ENCODE measurements at places on chromosomes 7 and 10. TPM values are rescaled to one million over a fixed set of nuclear protein-coding genes. Genes with fewer than 3 reads are reported as not detected.

GRCh38 chr7:863106-863505 is 13.2 kb upstream of the GET4 start:
- DNase-seq, result no peak

- peak; percentile 59 for DNase-seq
Measured at GRCh38 chr10:121240556-121240955, 357.7 kb downstream of the FGFR2 start.

GRCh38 chr10:121511943-121512342 is 86.3 kb downstream of the FGFR2 start:
- no peak for DNase-seq

Gene PVRIG
- total RNA-seq, result 1.4 TPM

- no peak for DNase-seq
Measured at GRCh38 chr10:75793848-75794247, 362.4 kb downstream of the LRMDA start.
